ENCODE measurements at places on chromosomes 3 and 15.

GRCh38 chr3:56725175-56725574 lies 42.1 kb upstream of the TASOR start:
- DNase-seq, result peak; percentile 79

- no peak for DNase-seq
Observed at GRCh38 chr3:183094711-183095110, 4.6 kb downstream of the MCCC1 start.

GRCh38 chr15:73906346-73907034 lies 19.8 kb upstream of the LOXL1 start:
- DNase-seq, result no peak

- DNase-seq, result no peak
Observed at GRCh38 chr3:44478606-44479094, 1.2 kb upstream of the ZNF445 start.

GRCh38 chr3:100299016-100299415 lies 35.5 kb upstream of the NIT2 start:
- DNase-seq, result no peak

DNA sequence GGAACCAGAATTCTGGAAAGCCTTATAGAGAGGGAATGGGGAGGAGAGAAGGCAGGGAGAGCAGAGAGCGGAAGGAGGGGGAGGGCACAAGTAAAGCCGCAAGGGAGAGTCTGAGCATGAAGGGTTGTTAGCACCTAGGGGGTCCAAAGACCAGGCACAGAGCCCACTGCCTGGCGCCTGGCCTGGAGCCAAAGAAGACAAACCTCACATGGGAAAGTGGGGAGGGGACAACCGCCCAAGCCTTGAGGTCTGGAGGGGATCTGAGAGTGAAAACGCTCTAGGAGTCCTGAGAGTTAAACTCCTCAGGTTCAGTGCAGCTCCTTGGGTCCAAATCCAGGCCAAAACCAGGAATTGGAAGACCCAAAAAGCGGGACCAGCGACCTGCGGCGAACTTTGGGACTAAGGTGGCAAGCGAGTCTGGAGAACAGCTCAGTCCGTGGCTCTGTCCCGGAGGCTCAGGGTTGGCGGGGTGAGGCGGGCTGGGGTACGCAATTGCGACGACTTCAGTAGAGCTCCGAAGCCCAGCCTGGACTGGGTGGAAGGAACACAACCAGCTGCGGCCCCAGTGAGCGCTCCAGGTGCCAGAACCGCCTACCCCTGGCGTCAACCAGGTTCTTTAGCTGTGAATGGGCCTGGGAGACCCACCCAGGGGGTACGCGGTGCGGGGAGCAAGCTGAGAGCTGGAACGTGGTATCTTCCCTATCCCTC lies 807 bp upstream of the INAFM2 start:
- no peak for DNase-seq

DNA sequence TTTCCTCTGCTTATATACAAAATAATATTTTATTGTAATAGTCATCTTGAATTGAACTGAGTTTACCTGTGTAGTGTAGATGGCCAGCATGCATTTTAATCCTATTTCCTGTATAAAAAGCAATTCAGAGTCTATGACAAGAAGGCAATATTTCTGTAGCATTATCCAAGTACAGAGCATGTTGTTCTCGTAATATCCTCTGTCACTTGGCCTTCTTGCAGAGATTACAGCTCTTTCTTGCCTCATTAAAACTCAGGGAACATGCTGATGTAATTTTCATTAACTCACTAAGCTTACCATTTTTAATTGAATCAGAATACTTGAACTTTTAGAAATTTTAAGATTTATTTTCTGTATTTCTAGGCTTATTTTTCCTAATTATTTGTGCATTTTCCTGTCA lies 203.3 kb upstream of the AGTR1 start:
- no peak for DNase-seq

DNA sequence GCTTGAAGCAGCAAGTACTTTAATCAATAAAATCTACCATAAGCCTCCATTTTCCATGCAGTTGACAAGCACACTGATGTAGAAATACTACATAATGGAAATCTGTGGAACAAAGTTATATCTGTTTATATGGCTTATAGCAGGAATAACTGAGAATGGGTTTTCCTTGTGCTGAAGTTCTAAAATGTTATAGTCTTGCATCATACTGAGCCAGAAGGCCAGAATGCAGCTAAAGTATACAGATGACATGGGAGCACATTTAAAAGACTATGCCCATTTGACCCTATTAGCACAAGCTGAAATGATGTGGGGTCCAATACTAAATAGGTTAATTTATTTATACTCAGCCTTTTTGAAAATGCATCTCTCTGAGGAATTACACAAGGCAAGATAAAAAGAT lies 25.1 kb downstream of the SLC24A5 start:
- no peak for DNase-seq

GRCh38 chr3:138097192-138098172 lies 17.9 kb downstream of the DZIP1L start:
- no peak for DNase-seq

DNA sequence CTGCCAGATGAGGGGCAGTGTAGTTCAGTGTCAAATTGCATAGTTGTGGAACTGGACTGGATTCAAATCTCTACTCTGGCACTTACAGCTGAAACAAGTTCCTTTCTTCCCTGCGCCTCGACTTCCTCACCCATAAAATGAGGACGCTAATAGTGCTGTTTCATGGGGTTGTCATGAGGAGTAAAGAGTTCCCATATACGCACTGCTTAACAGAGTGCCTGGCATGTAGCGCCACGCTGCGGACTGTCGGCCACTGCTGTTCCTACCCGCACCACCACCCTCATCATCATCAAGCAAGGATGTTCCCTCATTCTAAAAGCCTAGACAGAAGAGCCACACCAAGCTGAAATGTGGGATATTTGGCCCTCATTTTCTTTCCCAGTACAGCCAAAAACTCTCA lies 91.9 kb downstream of the CHDH start:
- DNase-seq, result no peak

GRCh38 chr15:86300390-86301125 lies 220.9 kb downstream of the AGBL1 start:
- no peak for DNase-seq

DNA sequence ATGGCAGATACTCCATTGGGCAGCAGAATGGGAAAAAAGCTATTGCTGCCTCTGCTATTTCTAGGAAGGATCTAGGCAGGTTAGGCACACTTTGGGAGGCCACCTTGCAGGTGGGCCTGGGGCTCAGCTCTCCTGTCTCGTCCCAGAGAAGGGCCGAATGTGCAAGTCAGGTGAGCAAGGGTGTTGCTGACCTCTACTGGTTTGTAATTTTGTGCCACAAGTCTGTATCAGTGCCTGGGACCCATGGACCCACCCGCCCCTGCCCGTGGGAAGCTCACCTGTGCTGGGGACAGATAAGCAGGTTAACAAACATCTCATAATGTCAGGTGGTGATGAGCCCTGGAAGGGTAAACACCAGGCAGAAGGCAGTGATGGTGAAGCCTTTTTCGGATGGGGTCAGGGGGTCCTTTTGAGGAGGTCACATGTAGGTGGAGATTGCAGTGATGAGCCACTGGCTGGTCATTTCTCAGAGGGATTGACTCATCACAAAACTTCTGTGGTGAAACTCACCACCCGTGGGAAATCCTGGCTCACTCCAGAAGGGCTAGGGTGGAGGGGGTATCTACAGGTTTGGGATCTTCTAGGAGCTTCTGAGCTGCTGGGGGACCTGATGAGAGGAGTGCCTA lies 161.3 kb downstream of the KLF13 start:
- DNase-seq, result peak; percentile 69

- no peak for DNase-seq
Observed at GRCh38 chr3:144112036-144112435, 140.4 kb downstream of the DIPK2A start.

- no peak for DNase-seq
Observed at GRCh38 chr15:38702178-38702912, 137.7 kb upstream of the RASGRP1 start.

- peak; percentile 52 for DNase-seq
Observed at GRCh38 chr3:11626084-11626463, 17.6 kb downstream of the VGLL4 start.

- DNase-seq, result no peak
Observed at GRCh38 chr3:191627064-191627463, 166.1 kb downstream of the PYDC2 start.

DNA sequence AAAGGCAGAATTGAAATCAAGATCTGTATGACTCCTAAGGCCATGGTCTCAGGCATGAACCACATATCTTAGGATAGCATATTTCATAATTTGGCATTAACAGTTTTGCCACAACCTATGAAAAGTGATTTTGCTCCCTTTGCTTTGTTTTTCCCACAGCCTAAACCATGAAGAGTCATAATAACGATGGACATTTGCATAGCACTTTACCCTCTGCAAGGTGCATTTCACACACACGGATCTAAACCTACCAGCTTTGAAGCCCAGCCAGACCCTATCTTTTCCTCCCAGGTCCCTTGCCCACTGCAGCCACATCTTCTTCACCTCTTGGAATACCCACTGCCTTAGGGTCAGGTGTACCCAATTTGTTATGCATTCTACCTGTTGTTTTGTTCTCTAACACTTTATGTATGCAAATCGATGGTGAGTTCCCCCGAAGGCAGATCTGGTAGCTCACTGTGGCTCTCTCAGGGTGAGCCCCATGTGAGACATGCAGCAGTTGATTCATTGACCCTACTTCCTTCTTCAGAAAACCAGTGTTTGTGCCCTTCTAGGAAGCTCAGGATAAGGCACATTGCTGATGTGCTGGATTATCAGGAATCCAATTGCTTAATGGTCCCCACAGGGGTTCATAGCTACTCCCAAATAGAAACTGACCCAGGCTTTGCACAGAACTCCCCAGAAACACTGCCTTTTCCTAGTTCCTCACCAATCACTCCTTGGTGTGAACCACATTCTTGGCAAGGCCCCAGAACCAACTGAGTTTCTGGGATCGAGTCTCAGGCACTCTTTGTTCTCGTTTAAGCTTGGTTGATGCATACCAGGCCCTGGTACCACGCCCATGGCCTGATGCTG lies 8.7 kb downstream of the ARHGAP31 start:
- DNase-seq, result no peak

DNA sequence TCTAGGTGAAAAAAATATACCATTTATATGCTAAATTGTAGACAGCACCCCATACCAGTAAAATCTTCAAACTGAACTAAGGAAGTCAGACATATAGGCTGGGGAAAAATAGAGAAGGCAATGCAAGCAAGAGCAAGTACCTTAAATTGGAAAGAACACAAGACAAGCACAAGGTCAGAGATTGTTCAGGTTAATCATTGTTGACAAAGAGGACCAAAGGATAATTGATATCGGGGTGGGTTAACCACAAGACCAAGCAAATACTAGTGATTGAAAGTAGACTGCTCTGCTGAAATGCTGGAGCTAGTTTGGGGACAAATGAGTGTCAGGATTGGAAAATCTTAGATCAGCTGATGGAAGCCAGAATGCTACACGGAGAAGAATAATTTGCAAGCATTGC lies 499.8 kb downstream of the ROBO2 start:
- no peak for DNase-seq

DNA sequence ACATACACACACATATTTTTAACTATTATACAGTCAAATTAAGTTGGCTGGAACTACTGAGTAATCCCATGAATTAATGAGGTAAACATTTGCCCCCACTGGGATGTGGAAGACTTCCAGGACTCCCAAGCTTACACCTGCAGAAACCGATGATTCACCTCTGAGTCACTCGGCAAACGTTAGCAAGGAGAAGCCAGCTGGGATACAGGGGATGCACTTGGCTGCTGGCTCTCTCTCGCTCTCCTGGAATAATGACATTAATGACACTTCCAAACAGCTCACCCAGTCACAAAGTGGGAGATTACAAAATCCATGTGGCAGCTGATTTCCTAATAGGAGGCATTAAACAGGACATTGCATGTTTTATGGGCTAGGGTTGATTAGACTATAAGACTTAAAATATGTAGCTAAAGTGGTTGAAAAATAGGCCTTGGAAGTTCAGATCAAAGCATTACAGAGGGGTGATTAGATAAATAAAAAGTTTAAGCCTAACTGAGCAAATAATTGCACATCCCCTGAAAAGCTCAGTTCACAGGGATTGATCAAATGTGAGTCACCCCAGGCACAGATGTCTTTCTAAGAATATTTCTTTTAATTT lies 500.9 kb downstream of the SOX2 start:
- no peak for DNase-seq

- no peak for DNase-seq
Observed at GRCh38 chr3:191761906-191762305, 300.9 kb downstream of the PYDC2 start.

- peak; percentile 64 for DNase-seq
Observed at GRCh38 chr15:52005748-52006701, 13.0 kb upstream of the MAPK6 start.

DNA sequence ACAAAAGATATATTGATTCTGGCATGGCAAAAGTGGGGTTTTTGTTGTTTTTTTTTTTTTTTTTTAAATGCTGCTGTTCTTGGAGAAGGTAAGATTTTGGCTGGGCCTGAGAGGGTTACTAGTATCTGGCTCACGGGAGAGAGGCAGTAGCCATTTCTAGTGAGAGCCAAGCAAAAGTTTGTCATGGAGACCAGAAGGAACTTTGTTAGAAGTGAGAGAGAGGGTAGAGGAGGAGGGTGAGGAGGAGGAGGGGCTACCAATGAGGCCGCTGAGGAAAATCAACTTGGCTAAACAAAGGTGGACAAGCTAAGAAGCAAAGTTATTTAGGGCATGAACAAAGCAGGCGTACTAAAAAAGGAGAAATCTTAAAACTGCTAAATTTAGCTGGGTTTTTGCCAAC lies 48.9 kb upstream of the STRIT1 start:
- no peak for DNase-seq

DNA sequence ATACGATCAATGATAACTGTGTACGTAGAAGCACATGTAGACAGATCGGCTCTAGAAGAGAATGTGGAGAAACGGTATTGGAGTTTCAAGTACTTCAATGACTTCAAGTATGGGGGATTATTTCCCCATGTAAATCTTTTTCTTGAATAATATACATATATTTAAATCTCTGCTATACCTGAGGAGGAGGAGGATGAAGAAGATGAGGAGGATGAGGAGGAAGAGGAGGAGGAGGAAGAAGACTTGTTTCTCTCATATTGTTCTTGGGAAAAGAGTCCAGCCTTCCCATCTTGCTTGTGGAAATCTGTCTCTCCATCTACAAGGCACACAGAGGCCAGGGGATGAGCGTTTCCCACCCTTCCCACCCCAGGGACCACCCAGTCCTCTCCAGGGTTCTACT lies 10.6 kb downstream of the TMEM40 start:
- no peak for DNase-seq

DNA sequence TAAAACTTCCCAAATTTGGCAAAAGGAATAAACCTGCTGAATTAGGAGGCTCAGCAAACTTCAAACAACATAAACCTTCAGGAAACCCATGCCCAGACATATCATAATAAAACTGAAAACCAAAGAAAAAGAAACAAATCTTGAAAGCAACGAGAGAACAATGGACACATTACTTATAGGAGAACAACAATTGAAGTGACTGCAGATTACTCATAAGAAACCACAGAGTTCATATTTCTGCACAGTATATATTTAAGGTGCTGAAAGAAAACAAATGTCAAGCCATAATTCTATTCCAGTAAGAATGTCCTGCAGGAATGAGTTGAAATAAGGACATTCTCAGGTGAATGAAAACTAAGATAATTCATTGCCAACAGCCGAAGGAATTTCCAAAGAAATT lies 80.8 kb upstream of the PROK2 start:
- DNase-seq, result no peak
